Stimulated activated CD4-positive, alpha-beta T cell treated with anti-CD3 and anti-CD28 coated beads, Interleukin-2, amount 100 ng/mL, for 24 hours (primary cell): ENCODE measurements at places on chromosomes 2 and 18.

DNA sequence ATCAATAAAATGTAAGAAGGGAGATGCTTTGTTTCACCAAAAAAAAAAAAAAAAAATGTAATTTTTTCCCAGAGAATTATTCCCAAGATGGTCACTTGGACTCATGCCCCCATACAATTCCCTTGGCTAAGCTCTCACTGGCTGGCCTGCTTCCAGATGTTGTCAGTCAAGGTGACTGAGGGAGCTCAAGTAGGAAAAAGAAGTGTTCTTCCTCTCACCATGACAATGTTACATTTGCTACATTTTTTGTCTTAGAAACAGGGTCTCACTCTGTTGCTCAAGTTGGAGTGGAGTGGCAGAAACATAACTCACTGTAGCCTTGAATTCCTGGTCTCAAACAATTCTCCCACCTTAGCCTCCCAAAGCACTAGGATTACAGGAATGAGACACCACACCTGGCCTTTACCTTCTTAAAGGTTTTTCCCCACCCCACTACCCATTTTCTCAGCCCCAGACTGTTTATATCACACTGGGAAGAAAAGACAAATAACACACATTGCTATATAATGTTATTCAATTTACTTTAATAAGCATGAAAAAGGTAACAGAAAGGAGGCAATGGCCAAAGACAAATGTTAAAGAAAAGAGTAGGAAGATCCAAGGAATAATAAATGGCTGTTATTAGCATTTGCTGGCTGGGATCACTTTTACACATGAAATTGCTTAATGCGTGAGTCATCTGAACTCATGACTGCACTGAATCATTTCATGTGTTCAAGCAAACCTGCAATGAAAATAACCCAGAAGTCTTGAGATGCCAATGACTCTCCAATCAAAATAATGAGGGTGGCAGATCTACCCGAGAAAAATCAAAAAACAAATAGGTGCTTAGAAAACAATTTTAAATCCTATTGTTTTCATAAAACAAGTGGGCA lies 45.2 kb downstream of the ACVR1 start:
- DNase-seq: no peak

- DNase-seq: no peak
Observed at GRCh38 chr18:21100678-21101077, 10.9 kb downstream of the ROCK1 start.

- no peak for DNase-seq
Observed at GRCh38 chr2:119478978-119479295, 45.3 kb downstream of the SCTR start.

GRCh38 chr2:213066443-213066743 lies 85.0 kb downstream of the IKZF2 start:
- no peak for DNase-seq
